ENCODE measurements at places on chromosomes 1 and 21. TPM values are rescaled to one million over a fixed set of nuclear protein-coding genes. Genes with fewer than 3 reads are reported as not detected.

Gene CALML6
- total RNA-seq = 0.82 TPM

GRCh38 chr1:183674886-183675285, 21.8 kb upstream of the APOBEC4 start:
- no peak overlapping the region for H3K27ac ChIP-seq
- no peak for DNase-seq
- H3K27me3 ChIP-seq = peaks cover 5% of the 10 kb centered on the region

DNA sequence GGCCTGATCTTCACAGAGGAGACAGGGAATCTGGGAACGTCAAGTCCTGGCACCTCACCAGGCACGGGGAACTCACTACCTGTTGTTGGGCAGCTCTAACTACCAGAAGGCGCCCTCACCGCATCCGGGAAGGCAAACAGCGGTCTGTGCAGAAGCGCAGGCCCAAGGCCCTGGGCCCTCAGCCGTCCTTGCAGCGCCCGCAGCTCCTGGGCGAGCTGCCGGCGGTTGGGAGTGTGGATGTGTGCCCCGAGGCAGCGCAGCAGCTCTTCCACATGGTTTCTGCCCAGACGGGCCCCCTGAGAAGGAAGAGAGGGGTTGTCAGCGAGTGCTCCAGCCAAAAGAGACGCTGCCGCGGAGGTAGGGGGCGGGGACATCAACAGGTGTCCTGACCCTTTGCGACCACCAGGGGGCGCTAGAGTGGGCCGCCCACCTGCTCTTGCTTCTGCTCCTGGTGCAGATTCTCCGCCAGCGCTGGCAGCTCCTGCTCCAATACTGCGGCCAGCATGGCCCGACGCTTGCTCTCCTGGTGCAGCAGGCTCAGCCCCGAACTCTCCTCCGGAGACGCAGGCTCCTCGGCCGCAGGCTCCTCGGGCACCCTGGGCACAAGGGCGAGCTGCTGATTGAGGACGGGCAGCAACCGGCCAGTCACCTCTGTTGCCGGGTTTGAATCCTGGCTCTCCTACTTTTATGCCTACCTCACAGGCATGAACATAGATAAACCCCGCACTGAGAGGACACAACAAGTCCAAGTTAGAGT, 9.3 kb downstream of the MAP3K6 start:
- H3K27ac ChIP-seq = peak overlapping the region; percentile 86
- H3K4me1 ChIP-seq = peaks cover 27% of the 10 kb centered on the region
- peaks cover 6% of the 10 kb centered on the region for H3K27me3 ChIP-seq
- H3K36me3 ChIP-seq = no peaks in the 10 kb centered on the region

DNA sequence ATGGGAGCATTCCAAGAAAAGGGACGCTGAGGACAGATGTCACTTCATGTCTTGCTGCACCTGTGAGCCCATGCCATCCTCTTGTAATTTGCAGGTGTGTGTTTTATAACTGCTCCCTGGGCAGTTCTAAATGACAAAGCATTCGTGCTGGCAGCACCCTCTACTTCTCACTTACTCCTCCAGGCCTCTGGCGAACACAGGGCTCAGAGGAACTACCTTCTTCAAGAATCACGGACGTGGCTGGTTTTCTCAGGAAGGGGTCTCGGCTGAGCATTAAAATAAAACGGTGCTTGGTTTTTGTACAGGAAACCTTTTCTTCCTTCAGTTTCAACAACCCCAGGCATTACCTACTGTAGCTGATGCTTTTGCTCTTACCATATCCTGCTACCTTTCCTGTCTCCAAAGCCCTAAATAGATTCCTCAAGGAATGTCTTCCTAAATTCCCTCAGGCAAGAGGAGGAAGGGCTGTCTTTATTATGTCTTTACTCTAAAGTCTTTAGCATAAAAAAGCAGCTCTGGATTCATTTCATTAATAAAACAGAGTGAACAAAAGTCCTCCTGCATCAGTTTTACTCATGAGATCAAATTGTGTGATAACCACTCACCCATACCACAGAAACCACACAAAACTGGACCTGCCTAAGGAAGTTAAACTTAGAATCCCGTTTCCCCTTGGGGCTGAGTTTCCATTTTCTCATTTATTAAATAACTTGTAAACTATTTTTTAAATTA, 79.0 kb upstream of the MAP10 start:
- no peak for DNase-seq
- H3K27ac ChIP-seq = no peak overlapping the region
- H3K4me1 ChIP-seq = peaks cover 9% of the 10 kb centered on the region
- H3K27me3 ChIP-seq = peaks cover 15% of the 10 kb centered on the region

DNA sequence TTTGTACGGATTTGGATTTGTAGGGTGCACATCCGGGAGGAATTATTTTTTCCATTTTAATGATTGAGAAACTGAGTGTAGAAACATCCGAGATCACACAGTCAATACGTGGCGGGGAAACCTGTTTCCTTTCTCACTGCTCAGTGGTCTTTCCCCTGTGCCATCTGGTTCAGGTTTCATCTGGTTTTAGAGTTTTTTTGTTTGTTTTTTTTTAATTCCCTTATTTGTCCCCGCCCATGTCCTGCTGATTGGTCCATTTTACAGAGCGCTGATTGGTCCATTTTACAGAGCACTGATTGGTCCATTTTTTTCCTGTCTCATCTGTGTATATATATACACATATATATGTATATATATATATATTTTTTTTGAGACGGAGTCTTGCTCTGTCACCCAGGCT, 6.0 kb downstream of the TRPM2 start:
- no peak overlapping the region for H3K27ac ChIP-seq
- H3K36me3 ChIP-seq = peaks cover 60% of the 10 kb centered on the region
- H3K4me1 ChIP-seq = peaks cover 26% of the 10 kb centered on the region
- DNase-seq = no peak
- no peaks in the 10 kb centered on the region for H3K27me3 ChIP-seq
- no peak overlapping the region for H3K4me3 ChIP-seq
